Breast epithelium (tissue), 4 donors: ENCODE measurements at places on chromosomes 6 and 20. TPM values are rescaled to one million over a fixed set of nuclear protein-coding genes. Genes with fewer than 3 reads are reported as not detected.

DNA sequence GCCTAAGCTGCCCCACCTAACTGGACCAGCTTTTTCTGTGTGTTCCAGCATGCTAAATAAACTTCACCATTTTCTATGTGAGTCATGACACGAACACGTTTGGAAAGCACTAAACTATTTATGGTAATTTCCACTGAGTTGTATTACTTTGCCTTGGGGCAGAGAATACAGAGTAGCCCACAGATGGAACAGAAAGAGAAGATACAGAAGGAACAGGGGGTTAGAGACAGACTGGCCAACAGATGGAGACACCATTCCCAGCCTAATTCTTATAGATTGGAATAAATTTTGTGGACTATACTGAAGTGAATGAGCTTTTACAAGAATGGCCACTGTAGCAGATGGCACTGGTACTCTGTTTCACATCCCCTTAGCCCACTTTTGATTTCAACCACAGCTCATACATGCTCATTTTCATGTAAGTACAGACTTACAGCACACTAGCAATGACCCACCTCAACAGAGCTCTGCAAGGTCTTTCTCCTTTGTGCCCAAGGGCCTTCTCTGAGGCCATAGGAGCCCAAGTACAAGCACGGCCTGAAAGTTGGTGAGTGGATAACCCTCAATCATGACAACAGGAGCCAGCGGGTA, 13.1 kb upstream of the NT5DC1 start:
- DNase-seq = no peak

TGM3 gene
- total RNA-seq = not detected

CSNK2A1 gene
- total RNA-seq = 77.7 TPM

DNA sequence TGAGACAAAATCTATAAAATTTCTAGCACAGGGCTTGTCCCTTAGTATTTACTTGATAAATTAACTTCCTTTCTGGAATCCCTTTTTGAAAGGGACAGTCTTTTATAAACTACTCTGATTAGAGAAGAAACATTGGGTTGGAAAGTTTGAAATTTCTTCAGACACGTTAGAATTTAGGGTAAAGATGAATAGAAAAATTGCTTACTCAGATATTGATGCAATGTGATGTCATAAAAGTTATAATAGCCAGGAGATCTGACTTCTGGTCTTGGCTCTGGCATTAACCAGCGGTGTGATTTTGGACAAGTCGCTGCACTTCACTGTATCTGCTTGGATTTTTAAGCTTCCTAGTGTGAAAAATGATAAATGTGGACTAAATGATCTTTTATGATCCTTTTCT, 9.7 kb upstream of the TNFRSF21 start:
- DNase-seq = no peak

DNA sequence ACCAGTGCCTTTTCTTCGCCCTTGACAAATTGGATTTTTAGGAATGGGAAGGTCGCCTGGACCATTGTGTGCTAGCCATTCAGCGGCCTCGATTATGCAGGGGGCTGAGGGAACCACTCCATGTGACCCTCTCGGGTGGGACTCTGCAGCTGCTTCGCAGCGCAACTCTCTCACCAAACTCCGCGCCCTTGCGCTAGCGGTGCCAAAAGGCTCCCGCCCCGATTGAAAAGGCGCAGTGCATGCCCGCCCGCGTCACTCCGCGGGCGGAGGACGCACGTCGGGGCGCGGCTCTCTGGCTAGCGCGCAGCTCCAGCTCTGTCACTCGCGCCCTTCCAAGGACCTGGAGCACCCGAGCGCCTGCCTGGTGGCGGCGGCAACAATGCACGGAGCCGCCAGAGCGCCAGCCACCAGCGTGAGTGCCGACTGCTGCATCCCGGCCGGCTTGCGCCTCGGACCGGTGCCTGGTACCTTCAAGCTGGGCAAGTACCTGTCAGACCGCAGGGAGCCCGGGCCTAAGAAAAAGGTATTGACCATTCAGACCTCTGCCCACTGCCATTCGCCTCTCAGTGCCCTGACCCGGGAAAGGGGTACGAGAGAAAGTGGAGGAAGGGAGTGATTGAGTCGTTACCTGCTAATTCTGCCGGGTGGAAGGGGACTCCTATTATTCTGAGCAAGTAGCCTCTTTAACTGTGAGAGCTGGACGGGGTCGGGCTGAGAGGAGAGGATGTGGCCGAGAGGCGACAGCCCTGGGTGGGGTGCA, at the start of gene PRDM13:
TSS of gene PRDM13 (plus strand) at position 178 of the 760 bp plus-strand sequence. CDS start at position 380, 202 bp downstream.
- no peak for DNase-seq

DNA sequence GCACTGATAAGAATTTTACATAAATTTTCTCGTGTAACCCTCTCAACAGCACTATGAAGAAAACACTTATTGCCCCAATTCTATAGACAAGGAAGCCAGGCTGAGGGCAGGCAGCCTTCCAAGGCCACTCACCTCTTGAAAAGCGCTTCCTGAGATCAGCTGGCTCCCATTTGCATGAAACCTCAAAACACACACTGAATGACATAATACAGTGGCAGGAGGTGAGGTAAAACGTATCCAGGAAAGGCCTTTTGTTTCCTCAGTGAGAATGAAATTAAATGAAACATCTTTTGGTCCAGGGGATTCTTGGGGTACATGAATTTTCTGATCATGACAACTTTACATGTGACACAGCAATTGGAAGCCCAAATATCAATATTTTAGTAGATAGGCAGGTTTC, 112.5 kb downstream of the WDR27 start:
- DNase-seq = no peak

DNA sequence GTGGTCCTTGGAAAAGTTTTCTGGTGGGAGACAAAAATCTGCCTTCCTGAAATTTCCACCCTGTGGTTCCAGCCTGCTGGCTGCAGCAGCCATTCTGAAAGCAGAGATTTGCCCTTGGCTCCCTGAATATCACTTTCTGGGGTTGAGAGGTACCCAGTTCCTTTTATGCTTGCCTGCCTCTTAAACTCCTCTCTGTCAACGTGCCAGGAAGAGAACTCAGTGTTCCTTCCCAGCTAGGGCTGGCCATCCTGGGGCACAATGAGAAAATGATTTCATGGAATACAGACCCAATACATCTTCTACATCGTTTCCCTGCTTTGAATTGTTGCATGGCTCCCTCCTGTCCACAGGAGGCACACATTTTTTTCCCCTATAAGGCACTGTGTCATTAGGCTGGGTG, 1.6 kb upstream of the DSN1 start:
- no peak for DNase-seq

TAAR1 gene
- total RNA-seq = not detected

- no peak for DNase-seq
Observed at GRCh38 chr20:49685809-49686208, 27.9 kb downstream of the B4GALT5 start.

GRCh38 chr20:51802170-51802751, at the start of gene SALL4:
TSS of gene SALL4 (minus strand) at chr20:51802521. CDS start at chr20:51802408, 113 bp downstream.
- DNase-seq = no peak

ADNP gene
- total RNA-seq = 51.7 TPM

DNA sequence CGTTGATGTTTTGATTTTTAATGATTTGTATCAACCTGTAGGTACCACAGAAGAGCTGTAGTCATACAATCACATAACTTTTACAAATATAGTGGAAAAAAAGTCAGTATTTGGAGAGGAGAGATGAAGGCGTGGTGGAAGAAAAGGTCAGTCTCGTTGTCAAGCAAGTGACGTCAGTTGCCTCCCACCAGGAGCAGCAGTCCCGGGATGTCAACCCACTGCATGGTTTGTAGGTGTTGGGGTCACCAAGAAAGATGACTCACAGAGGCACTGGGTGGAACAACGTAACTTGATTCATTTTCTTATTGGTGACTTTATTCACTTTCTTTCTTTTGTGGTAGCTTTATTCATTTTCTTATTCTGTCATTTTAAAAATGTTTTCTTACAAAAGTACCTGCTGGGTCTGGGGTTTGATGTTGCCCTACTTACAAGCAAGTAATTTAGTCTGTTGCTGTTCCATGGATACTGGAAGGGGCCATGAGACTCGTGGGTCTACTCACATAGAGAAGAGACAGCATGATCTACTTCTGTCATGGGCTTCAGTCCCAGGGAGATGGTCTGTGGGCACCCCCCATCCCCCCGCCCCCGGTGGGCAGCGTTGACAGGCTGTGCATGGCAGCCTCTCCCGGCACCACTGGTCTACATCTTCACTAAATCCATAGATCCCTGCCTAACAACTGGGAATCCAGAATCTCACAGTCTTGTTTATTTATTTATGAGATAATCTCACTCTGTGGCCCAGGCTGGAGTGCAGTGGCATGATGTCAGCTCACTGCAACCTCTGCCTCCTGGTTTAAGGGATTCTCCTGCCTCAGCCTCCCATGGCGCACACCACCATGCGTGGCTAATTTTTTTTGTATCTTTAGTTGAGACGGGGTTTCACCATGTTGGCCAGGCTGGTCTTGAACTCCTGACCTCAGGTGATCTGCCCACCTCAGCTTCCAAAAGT, 36.4 kb upstream of the SYNJ2 start:
- no peak for DNase-seq

- DNase-seq = no peak
Observed at GRCh38 chr6:10320291-10320690, 94.6 kb downstream of the TFAP2A start.

GRCh38 chr20:19926591-19926990, 90.6 kb upstream of the NAA20 start:
- DNase-seq = no peak

GRCh38 chr6:169051371-169051770, 202.3 kb downstream of the THBS2 start:
- no peak for DNase-seq

GRCh38 chr6:54519161-54519560, 210.9 kb downstream of the TINAG start:
- no peak for DNase-seq

GRCh38 chr6:113529196-113529595, 327.9 kb upstream of the MARCKS start:
- DNase-seq = no peak

DNA sequence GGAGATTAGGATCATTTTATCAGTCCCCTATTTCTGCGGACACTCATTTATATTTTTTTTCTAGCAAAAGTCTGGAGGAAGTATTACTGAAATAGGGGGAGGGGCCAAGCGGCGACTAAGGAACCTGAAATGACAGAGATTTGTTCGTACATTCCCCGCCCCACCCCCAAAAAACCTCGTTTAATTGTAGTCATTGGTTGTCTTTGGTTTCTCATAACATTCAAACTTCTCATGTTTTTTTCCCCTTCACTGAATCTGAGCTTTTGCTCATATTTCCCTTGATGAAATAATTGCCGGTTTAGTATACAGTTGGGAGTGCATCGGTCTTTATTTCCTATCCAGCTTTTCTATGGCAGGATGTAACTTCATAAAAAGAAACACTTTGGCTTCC, 768 bp upstream of the FYN start:
- DNase-seq = no peak

MPC1 gene
- 37.4 TPM for total RNA-seq

DNA sequence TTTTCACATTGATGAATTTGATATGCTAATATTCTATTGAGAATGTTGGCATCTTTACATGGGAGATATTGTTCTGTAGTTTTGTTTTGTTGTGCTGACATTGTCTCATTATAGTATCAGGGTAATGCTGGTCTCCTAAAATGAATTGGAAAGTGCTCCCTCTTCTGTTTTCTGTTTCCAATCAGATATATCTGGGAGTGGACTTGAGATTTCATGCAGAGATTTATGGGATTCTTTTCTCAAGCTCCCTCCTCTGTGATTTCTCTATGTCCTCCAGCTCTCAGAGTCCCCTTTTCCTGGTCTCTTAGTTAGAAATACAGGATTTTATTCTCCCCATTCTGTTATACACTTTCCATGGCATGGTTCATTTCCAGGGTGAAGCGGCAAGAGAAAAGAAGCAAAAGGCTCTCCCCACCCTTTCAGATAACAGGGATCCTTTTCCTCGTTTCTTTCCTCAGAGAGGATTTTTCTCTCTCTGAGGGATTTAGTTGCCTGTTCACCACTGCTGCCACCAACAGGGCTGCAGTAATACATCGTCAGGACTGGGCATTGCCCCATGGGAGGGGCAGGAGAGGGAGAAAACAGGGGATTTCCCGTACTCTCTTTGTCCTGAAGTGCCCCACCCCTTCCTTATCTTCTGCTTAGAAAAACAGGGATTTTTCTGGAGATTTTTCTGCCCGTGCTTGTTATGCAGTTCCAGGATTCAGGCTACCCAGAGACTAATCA, 59.3 kb upstream of the STMND1 start:
- no peak for DNase-seq

DNA sequence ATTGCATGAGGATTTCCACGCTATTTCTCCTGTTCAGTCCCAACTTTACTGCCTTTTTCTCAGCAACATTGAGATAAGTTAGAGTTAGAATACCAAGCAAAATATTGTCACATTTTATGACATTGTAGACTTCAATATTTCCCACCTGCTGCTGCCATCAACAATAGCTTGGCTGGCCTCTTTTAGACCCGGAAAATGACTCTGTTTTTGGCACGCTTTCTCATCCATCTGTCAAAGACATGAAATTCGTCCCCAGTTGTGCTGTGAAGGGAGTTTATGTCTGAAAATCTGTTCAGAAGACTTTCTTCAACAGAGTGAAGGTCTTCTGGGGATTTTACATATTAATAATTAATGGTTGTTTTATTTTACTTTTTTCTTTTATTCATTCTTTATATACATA, 857.3 kb downstream of the FRK start:
- DNase-seq = no peak

- DNase-seq = no peak
Observed at GRCh38 chr20:20772497-20773085, 60.1 kb upstream of the RALGAPA2 start.

MRS2 gene
- 20.3 TPM for total RNA-seq

DNA sequence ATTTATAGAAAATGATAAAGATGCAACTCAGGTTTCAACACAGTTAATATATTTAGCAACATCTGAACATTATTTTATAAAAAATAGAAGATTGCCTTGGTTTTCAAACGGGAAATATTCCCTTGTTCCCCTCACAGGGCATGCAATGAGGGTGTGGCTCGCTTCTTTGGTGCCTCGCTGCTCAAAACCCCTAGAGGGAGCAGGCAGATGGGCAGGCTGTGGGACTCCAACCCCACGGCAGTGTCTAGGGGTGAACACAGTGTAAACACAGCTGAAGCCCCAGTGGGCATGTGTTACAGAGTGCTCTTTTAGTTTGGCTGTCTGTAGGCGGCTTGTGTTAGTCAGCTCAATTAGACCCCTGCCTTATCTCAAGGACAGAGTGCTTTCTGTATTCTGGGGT, 560.8 kb upstream of the IMPG1 start:
- no peak for DNase-seq

GRCh38 chr6:144582939-144583613, 297.9 kb downstream of the UTRN start:
- no peak for DNase-seq

MTHFD1L gene
- 15.1 TPM for total RNA-seq

GRCh38 chr6:142482249-142482648, 180.4 kb downstream of the ADGRG6 start:
- no peak for DNase-seq

- no peak for DNase-seq
Observed at GRCh38 chr20:57507477-57507876, 17.5 kb downstream of the CTCFL start.

- no peak for DNase-seq
Observed at GRCh38 chr6:154984146-154984545, 11.0 kb upstream of the TIAM2 start.

- no peak for DNase-seq
Observed at GRCh38 chr20:376750-377149, 3.8 kb upstream of the TRIB3 start.

GRCh38 chr6:129135451-129135850, 252.5 kb downstream of the LAMA2 start:
- no peak for DNase-seq

- peak; percentile 77 for DNase-seq
Observed at GRCh38 chr6:31497531-31498476, at the start of gene MICB. TSS of gene MICB (plus strand) at chr6:31498145. CDS start at chr6:31498194, 49 bp downstream.
